ACHN (cell line): ENCODE measurements at places on chromosomes 11 and 22.

DNA sequence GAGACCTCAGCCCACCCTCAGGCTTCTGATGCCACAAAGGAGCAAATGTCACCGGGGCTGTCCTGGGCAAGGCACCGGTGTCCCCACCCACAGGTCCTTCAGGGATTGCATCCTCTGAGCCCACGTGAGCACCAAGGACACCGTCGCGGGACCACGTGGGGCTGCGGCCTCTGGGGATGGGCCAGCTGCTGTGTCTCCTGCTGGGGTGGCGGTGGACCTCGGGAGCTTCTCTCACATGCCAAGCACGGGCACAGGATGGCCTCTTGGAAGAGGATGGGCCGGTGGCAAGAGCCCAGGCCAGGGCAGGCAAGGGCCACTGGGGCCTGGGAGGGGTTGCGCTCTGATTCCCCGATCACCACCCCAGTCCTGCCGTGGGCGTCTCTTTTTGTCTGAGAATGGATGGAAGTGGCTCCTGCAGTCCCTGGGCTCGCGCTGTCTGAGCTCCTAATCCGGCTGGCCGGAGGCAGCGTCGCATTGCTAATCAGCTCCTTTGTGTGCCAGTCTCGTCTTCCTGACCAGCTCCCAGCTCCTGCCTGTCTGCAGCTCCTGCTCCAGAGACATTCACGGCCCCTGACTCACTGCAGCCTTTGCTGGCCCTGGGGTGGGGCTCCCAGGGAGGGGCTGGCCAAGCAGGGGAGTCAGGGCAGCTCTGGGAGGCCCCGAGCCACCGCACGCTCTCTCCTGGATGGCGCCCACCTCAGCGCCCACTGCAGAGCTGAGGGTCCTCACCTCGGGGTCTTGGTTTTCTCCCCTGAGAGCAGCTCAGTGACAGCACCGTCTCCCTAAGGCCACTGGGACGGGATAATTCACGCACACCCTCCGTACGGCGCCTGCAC lies 146.7 kb downstream of the CTTN start:
- no peak for DNase-seq

- no peak for DNase-seq
Measured at GRCh38 chr11:29641201-29641600, 375.6 kb downstream of the KCNA4 start.

- no peak for DNase-seq
Measured at GRCh38 chr11:119192111-119192510, 6.8 kb downstream of the NHERF4 start.

DNA sequence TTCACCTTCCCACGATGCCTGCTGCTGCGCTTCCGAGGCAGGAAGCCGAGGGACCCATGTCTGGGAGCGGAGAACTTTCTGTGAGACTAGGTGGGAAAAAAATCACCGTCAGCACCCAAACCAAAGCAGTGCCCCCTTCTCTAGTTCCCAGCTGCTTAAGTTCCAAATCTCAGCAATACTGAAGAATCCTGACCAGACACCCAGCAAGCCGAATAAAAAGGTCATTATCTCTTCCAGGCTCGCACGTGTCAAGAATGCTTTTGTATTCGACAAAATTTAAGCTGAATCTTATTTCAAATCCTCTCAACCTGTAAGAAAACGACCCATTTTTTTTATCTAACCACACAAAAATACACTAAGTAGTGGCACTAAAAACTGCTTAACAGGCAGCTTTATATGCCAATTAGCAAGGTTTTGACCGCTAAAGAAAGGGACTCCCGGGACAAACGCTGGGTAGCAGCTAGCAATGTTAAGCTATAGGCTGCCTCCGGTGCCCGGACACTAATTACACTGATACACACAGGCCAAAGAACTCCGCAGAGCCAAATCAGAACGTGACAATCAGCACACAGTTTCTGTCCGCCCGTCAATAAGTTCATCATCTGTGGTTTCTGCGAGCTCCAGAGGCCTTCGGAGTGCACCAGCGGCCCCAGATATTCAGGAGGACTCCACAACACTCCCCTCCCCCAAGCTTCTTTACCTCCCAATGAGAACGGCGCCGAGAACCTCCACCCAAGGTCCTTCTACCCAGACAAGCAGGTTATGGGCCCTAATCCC lies 728 bp downstream of the RPL3 start:
- no peak for DNase-seq

DNA sequence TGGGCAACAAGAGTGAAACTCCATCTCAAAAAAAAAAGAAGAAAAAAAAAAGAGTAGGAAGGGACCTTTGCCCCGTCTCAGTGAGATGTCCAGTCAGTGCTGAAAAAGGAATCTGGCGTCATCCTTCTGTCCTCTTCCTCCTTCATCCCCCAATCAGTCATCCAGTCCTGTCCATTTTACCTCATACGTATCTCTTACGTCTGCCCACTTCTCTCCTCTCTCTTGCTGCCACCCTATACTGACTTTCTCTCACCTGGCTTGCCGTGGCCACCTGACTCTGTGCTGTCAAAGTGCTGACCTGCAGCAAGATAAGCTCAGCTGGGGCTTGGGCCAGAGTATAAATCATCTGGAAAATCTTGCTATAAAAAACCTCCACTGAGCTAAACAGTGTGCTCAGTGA lies 13.6 kb downstream of the SEPTIN3 start:
- DNase-seq, result no peak

DNA sequence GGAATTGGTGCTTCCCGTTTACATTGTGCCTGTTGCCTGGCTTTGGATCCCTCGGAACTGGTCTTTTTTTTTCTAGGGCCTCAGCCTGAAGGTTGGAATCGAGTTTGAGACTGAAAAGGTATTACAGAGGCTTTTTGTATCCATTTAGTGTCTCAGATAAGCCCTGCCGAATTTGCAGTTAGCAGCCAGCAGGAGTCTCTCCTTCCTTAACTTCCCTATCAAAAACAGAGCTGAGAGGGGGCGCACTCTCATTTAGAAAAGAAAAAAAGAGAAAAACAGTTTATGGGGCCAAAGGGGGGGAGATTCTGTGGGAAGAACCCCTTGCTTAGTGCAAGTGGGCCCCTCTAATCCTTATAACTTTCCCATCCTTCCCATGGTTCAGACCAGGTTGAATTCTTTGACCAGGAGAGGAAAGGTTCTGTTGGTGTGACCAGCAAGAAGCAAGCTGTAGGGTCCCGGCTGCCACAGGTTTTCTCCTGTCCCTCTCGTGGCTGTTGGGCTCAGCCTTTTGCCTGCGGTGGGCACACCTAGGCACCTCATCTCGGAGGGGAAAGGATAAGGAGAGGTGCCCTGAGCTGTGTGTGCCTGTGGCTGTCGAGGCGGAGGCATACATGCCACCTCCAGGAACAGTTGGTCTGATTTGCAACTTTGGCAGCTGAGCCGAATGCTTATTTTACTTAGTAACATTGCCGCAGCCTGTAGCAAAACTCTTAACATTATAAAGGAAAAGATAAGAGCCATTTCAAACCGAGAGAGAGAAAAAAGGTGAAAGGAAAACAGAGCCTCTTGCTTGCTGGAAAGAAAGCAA lies 565.0 kb upstream of the CNTN5 start:
- DNase-seq, result no peak

- DNase-seq, result no peak
Measured at GRCh38 chr11:40867991-40868632, 591.3 kb downstream of the LRRC4C start.

- DNase-seq, result no peak
Measured at GRCh38 chr22:50586416-50586815, 3.8 kb upstream of the CHKB start.

DNA sequence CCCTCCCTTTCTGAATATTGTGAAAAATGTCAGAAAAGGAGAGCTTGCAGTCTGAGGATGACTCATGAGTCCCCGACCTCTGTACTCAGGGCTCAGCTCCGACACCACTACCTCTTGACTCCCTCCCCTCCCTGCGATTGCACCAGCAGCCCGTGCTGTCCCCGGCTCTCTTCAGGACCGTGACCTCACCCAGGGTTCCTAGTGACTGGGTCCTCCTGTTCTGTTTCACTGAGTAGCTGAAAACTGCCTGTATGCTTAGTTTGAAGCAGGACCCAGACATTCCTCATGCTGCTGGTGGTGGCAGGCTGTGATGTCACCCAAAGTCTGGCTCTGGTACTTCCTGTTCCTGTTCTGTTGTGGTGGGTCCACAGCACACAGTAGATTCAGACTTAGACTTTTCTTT lies 11.7 kb downstream of the PHRF1 start:
- peak; percentile 63 for DNase-seq

GRCh38 chr11:100748153-100748552 lies 61.1 kb downstream of the ARHGAP42 start:
- DNase-seq, result no peak

DNA sequence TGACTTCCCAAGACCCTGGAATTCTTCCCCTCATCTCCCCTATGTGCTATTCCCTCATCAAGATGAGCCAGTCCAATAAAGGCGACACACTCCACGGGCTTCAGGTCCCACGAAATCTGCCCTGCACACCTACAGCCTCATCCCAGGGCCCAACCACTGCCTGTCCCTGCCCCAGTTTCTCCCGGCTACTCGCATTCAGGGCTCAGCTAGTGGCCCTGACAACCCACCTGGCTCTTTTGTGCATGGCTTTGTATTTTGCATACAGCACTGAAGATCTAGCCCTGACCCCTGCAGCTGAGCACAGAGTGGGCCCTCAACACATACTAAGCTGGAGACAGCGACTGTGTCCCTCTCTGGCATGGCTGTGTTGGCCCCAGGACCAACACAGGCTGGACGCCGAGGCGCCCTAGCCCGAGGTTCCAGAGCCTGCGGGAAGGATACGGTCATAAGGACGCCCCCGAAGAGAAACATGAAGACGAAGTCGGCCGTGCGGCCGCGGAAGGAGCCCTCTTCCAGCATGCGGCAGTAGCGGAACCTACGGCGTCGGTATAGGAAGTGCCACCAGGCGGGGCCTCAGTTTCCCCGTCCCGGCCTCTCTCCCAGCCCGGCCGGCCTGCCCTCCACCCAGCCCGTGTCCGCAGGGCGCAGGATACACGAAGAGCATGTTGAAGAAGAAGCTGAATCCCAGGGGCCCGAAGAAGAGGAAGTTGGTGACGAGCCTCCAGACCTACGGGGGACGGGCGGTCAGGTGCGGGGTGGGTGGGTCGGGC lies 710 bp downstream of the DERL3 start:
- no peak for DNase-seq

- DNase-seq, result no peak
Measured at GRCh38 chr11:131658952-131659351, 288.5 kb downstream of the NTM start.

DNA sequence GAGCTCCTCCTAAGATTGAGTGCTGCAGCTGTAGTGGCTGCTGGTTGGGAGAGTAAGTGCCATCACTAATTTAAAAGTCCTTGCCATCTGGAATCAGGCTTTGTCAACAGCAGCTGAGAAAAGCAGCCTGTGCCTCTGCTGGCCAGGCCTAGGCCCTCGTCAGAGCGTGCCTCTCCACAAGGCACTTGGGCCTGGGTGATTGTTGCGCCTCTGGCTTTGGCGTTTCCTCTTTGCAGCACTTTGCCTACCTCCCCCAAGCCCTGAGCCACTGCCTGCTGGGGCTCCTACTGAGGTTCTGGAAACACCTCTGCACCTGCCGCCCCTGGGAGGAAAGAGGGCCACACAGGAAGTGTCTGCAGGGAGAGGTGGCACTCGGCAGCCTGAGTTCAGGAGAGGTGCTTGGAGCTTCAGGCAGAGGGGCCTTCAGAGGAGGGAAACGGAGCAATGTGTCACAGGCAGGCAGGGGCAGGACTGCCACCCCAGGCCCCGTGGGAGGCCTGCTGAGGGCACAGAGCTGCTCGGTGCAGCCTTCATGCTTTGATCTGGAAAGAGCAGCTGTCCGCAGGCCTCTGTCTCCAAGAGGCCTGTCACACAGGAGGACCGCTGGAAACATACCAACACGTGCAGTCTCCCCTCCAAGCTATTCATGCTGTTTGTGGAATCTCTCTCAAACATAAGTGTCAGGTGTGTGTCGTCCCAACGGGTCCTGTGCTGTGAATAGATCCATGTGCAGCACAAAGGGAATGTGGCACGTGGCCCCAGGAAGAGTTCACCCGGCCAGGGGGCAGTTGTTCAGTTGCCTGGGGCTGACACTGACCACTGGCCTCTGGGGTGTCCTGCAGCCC lies 61.5 kb upstream of the EMID1 start:
- no peak for DNase-seq

- no peak for DNase-seq
Measured at GRCh38 chr22:43849731-43850130, 12.6 kb downstream of the SULT4A1 start.

DNA sequence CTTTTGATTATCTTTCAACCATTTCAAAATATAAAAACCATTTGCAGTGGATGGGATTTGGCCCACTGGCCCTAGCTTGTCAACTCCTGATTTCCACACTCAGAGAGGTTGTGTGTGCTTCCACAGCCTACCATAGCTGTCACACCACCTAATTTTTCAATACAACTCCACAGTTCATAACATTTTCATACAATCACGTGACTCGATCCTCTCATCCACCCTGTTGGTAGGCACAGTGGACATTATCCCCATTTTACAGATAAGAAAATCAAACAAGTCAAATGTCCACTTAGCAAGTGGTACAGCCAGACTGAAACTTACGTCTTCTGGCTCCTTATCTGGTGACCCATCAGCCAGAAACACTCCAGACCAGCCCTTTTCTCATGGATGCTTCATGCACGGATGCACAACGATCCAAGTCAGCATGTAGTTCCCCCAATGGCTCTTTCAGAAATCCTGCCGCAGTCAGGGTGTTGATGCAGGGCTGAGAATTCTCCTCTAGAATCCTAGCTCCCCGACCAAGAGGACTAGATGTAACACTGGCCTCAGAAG lies 88.0 kb downstream of the ABTB2 start:
- no peak for DNase-seq

DNA sequence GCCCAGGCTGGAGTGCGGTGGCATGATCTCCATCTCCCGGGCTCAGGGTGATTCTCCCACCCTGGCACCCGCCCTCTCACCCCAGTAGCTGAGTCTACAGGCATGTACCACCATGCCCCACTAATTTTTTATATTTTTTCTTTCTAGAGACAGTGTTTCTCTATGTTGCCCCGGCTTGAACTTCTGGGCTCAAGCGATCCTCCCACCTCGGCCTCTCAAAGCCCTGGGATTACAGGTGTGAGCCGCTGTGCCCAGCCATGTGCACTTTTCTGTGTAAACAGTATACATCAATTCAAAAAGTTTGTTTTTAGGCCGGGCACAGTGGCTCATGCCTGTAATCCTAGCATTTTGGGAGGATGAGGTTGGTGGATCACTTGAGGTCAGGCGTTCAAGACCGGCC lies 14.7 kb downstream of the GRIK4 start:
- no peak for DNase-seq

DNA sequence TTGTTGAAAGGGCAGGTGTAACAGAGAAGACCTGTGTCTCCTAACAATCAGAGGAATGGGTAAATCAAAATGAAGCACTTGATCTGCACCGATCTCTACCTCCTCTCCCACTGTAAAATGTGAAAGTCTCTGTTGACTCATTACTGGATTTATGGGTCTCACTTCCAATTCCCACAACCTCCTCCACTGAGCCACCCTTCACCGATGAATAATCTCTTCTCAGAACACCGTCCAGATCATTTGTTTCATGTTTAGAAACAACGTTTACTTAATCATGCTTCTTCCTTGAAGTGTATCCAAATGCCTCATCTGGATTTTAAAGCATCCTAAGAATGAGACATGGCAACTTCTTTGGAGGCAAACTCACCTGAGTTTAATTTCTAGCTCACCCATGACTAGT lies 643.6 kb downstream of the ETS1 start:
- DNase-seq, result no peak

GRCh38 chr11:70078095-70078780 lies at the start of gene ANO1:
TSS of gene ANO1 (plus strand) at chr11:70078317. CDS start at chr11:70078607, 290 bp downstream.
- DNase-seq, result no peak

GRCh38 chr11:134677891-134678551 lies 266.0 kb upstream of the B3GAT1 start:
- no peak for DNase-seq

GRCh38 chr11:67605231-67606011 lies 1.3 kb upstream of the NDUFV1 start:
- no peak for DNase-seq
